ENCODE measurements at places on chromosomes 6 and 20.

DNA sequence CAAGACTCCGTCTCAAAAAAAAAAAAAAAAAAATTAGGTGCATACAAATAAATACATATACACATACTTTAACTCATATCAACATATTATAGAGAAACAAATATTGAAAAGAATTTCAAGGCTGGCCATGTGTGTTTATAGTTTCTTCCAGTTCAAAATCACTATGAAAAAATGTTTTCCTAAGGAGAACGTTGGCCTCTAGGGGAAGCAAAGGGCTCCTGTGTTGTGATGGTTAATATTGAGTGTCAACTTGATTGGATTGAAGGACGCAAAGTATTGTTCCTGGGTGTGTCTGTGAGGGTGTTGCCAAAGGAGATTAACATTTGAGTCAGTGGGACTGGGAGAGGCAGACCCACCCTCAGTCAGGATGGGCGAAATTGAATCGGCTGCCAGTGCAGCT lies 182.0 kb upstream of the AGPAT4 start:
- DNase-seq = no peak

GRCh38 chr20:24001712-24002405 lies 13.3 kb upstream of the GGTLC1 start:
- no peak for DNase-seq

GRCh38 chr20:61120595-61121515 lies 131.2 kb upstream of the CDH4 start:
- DNase-seq = peak; percentile 39

DNA sequence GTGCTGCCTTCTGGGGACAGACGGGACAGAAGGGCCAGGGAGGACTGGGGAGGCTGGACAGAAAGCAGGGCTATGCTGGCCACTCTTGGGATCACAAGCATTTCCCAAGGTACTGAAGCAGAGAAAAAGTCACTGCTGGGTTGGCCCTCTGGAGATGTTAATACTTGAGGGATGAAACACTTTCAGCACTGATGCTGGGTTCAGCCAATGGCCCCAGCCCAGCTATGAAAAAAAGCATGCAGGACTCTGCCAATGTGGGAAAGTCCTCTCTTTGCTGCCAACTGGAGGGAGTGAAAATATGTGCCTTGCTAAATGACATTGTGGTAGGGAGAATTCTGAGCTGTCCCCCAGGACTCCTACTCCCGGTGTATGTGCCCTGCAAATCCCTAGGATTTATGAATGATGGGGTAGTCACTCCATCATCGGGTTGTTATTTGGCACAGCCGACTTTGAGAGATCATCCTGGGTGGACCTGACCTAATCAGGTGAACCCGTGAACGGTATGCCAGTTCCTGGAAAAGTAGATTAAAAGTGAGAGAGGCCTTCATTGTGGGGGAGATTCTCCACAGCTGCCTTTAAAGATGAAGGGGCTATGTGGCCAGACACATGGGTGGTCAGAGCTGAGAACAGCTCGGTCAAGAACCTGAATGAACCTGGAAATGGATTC lies 119.9 kb upstream of the TRAF3IP2 start:
- peak; percentile 62 for DNase-seq

GRCh38 chr20:54590856-54591255 lies 115.5 kb downstream of the DOK5 start:
- no peak for DNase-seq

- peak; percentile 26 for DNase-seq
Observed at GRCh38 chr6:7726416-7727085, 652 bp downstream of the BMP6 start.

GRCh38 chr20:19129306-19129705 lies 83.1 kb upstream of the SLC24A3 start:
- no peak for DNase-seq

DNA sequence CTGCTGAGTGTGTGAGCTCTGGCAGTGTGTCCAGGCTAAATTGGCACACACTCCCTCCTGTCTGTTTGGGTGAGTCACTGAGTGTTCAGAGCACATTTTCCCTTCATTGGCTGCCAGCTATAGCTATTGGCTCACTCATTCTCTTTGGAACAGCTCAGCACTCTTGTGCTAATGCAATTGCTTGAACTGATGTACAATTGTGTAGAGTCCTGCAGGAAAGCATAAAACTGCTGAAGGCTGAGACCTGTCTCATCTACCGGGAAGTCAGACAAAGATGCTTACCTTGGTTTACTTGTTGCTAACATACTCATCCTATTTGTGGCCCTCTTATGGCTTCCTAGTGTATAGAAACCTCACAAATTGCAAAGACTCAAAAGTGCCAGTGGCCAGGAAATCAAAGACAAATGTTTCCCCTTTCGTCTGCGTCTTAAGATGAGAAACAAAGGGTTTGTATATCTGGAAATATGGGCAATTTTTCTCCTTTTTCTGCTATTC lies 351.0 kb downstream of the BCKDHB start:
- peak; percentile 92 for DNase-seq

DNA sequence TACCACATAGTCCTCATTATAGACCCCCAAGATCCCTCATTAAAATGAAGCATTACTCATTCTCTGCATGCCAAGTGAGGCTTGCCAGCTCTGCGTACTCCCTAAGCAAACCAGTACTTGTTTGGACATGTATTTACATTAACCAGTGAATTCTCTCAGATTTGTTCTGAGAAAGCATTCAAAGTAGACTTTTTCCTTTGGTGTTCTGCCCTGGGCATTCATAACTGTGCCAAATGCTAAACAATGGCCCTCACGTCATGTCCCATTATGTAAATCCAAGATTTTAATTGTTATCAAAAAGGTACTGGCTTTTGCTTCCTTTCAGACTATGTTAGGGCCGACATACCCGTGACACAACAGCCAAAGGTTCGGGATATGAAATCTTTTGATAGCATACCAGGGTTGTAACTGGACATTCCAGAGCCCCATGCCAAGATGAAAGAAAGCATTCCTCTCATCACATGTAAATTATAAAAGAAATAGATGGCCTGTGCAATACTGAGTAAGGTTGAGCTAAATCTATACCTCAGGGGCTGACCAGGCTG lies 164.2 kb downstream of the ADAT2 start:
- no peak for DNase-seq

DNA sequence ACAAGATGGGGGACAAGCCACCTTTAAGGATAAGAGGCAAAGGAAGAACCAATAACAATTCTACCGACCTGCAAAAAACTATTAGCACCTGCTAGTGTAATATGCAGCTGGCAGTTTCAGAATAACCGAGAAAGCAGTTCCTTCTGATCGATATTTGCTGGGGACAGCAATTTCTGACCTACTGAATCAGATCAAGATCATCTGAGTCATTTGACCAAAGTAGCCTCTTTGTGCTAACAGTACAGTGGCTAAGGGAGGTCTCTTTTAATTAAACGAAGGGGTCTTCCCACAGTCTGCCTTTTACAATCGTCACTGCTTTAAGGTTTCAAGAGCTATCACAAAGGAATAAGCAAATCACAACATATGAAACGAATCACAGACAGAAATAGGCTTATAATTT lies 318.9 kb downstream of the BTBD9 start:
- no peak for DNase-seq

DNA sequence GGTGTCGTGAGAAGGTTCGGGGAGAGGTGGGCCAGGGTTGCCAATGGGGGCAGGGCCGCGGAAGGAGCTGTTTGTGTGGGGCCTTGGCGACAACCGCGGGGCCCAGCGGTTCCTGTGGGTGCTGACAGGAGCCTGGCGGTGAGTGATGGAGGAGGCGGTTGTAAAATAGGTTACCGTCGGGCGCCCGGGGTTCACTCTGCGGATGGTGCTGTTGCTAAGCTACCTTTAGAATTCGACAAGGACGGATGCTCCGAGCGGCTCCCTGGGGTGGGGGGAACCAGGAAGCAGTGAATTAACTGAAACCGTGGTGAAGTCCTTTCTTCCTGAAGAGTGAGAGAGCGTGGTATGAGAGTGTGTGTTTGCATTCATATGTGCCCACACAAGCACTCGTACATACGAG lies 61.7 kb downstream of the CDH22 start:
- DNase-seq = no peak

DNA sequence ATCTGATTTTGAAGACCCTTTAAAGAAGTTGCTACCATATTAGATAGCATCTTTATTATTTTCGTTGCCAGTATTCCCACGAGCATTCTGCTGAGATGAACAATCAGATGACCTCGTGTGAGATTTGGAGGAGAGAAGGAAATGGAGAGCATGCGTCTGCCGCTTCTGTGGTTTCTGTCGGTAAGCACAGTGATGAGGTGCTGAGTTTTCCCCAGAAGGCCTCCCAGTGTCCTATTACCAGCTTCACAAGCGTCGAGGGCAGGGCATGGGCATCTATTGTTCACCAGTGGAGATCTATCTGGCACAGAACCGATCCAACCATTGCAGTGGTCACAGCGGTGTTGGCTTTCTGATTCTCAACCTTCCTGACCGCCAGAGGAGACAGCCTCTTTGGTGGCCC lies 29.4 kb downstream of the TRAF3IP2 start:
- DNase-seq = no peak

DNA sequence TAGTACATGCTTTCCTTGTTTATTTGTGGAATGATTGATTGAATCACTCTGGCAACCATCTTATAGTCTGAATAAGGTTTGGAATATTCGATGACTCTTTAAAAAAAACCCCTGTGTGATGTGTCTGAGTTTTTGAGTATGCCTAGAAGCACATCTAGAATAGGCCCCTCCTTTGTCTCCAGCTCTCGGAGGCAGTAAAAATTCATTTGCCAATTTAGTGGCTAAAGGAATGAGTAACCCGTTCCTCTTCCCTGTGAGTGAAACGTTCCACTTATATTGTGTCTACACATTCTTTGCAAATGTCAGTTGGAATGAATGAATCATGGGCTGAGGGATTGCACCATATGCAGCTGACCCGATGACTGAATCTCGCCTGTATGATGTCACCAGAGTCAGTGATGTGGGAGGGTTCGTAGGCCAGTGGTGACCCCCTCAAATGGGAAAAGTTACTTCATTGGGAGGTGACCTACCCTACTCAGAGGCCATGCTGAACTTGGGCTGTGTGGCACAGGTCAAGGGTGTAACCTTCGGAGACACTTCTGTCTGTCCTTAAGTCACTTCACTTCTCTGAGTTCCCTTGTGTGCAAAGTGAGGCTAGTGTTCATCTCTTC lies 21.6 kb downstream of the MOCS3 start:
- DNase-seq = no peak
